ENCODE measurements at places on chromosomes 7 and 10.

- DNase-seq, result no peak
Measured at GRCh38 chr10:68276224-68276623, 44.3 kb upstream of the ATOH7 start.

- no peak for DNase-seq
Measured at GRCh38 chr10:77552252-77552651, 85.4 kb downstream of the KCNMA1 start.

- no peak for DNase-seq
Measured at GRCh38 chr10:42941790-42942189, 135.1 kb upstream of the RET start.

GRCh38 chr7:89934101-89934500 lies 220.2 kb upstream of the STEAP1 start:
- no peak for DNase-seq

- DNase-seq, result peak; percentile 80
Measured at GRCh38 chr10:86888585-86889381, 68.6 kb downstream of the MMRN2 start.

DNA sequence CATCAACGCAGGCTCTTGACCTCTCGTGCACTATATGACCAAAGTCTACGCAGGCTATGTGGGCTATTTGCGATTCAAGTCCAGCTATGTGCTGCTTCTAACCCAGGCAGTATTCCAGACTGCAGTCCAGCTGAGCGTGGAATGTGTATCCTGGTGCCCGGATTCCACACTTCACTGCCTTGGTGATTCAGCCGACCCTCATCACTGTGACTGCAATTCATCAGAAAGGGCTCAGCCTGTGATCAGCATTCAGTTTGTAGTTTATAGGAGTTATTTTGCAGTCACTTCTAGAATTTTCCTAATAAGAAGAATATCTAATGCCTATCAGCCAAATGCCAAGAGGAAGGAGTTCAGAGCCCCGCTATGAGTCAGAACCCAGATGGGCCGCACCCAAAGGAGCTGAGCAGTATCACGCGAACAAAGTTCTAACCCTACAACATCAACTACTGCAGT lies 119.8 kb upstream of the LANCL2 start:
- DNase-seq, result no peak

DNA sequence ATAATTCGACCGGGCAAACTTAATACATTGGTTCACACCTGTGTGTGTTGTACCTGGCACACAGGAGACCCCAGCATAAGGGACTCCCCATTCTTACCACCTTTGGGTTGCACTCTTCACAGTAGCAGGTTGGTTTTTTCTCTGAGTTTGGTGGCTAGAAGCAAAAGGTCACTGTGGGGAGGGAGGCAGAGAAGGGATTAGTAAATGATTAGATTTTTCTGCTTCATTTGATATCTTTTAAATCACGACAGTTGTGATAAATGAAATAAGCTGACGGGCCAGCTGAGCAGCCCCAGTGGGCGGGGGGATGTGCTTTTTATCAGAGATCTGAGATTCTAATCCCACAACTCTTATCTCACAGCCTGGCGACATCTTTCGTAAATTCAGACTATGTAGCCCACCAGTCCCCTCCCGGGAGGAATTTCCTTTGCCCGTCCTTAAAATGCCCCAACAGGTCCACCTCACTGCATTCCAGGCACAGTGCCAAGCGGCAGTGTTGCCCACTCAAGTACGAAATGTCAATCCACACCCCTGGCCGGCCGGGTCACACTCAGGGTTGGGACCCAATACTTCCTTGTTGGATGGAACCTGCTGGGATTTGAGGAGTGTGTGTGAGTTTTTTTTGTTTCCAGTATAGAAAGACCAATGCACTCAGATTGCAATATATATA lies 10.5 kb upstream of the KCP start:
- DNase-seq, result no peak

GRCh38 chr10:17206210-17206709 lies 4.8 kb upstream of the TRDMT1 start:
- no peak for DNase-seq

- DNase-seq, result no peak
Measured at GRCh38 chr7:32500922-32501341, 5.6 kb downstream of the AVL9 start.

DNA sequence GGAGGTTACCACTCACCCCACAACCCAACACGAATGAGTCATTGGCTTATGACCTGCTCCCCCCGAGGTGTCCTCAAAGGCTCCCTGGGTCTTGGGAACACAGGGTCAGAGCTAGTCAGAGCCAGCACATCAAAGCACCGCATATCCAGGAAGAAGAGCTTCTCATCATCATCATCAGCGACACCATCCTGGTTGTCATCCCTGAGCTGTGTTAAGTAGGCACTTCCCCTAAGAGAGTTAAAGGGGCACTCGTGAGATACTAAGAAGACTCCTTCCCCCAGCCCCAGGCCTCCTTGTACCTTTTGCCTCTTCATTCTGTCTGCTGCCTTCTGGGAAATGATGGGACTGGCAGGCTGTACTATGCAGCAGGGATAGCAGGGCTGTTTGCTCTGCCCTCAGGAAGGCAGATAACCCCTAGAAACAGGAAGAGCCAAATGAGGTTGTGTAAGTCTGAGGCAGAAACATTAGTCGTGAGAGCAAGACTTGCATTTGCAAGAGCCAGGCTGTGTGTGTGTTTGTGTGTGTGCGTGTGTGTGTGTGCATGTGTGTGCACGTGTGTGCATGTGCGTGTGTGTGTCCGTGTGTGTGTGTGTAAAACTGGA lies 11.1 kb upstream of the CPA1 start:
- no peak for DNase-seq

DNA sequence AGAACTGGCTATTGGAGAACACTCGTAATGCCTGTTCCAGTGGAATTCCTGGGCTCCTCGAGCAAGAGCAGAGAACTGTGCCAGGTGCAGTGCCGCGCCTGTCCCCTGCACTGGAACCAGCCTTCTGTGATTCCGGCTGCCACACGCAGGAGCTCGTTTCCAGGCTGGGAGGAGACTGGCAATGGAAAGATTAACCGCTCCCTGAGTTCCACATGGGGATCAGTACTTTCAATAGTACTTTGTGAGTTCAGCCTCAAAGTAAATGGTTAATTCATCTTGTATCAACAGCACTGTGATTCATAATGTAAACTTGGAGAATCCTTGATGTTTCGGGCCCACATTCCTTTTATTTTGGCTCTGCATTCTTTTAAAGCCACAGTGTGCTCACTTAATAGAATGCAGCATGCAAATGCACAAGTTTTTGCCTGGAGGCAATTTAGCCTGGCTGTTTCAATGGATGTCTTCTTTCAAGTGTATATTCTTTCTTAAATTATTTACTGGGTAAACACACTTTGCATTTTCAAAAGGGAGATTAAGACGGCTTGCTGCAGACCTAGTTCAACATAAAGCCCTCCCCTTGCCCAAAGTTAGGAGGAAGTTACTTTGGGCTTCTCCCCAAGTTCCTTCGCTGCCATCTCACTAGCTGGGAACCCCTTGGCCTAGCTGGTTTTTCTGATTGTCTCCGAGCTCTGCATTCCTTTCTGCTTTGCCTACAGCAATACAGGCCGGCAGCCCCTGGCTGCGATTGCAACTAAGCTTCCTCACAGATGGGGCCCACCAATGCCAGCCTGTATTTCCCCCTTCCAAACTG lies 138.1 kb upstream of the TCF7L2 start:
- DNase-seq, result no peak

DNA sequence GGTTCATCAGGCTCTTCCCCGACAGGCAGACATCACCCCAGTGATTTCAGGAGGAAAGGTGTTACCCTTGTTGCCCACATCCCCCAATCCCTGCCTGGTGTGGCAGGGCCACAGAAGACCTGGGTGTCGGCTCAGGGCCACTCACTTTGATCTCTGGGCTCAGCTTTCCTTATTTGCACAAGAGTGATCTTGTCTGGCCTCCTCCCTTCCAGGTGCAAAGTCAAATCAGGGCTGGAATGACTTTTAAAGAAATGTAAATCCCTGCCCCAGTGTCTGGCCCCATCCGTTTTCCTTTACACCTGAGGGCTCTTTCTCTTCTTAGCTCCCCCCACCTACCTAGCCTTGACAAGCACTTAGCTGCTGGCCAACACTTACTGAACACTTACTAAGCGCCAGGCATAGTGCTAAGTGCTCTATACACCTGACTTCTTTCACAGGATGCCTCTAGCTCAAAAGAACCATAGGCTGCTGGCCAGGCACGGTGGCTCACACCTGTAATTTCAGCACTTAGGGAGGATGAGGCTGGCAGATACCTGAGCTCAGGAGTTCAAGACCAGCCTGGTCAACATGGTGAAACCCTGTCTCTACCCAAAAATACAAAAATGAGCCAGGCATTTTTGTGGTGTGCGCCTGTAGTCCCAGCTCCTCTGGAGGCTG lies 979 bp upstream of the NODAL start:
- DNase-seq, result no peak

- DNase-seq, result peak; percentile 47
Measured at GRCh38 chr10:63173468-63174232, 40.5 kb downstream of the NRBF2 start.

DNA sequence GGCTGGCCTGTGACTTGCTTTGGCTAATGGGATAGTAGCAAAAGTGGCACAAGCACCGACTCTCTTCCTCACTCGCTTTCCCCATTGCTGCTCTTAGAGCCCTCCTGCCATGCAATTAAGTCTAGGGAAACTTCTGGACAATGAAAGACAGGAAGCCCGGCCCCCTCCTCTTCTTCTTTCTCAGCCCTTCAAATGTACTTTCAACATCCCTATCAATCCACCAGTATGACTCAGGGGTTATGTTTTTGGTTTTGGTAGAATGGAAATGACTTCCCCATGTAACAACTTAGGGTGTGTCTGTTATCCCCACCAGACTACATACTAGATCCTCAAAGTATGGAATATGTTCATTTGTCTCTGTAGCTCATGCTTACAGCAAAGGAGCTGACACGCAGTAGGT lies 139.0 kb upstream of the GDF10 start:
- no peak for DNase-seq

DNA sequence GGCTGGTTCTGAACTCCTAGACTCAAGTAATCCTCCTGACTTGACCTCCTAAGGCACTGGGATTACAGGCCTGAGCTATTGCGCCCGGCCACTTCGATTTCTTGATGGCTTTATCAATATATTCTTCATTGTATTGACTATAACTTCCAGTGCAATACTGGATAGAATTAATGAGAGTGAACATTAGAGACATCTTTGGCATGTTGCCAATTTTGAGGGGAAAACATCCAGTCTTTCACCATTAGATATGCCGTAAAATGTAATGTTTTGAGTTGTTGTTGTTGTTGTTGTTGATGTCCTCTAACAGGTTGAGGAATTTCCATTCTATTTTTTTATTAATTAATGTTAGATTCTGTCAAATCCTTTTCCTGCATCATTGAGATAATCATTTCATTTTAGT lies 578.9 kb downstream of the ZWINT start:
- no peak for DNase-seq

- no peak for DNase-seq
Measured at GRCh38 chr7:22594020-22594419, 94.0 kb upstream of the STEAP1B start.

- DNase-seq, result no peak
Measured at GRCh38 chr10:90887555-90887954, 15.8 kb downstream of the RPP30 start.

GRCh38 chr10:44857363-44858016 lies 53.6 kb upstream of the TMEM72 start:
- peak; percentile 80 for DNase-seq

DNA sequence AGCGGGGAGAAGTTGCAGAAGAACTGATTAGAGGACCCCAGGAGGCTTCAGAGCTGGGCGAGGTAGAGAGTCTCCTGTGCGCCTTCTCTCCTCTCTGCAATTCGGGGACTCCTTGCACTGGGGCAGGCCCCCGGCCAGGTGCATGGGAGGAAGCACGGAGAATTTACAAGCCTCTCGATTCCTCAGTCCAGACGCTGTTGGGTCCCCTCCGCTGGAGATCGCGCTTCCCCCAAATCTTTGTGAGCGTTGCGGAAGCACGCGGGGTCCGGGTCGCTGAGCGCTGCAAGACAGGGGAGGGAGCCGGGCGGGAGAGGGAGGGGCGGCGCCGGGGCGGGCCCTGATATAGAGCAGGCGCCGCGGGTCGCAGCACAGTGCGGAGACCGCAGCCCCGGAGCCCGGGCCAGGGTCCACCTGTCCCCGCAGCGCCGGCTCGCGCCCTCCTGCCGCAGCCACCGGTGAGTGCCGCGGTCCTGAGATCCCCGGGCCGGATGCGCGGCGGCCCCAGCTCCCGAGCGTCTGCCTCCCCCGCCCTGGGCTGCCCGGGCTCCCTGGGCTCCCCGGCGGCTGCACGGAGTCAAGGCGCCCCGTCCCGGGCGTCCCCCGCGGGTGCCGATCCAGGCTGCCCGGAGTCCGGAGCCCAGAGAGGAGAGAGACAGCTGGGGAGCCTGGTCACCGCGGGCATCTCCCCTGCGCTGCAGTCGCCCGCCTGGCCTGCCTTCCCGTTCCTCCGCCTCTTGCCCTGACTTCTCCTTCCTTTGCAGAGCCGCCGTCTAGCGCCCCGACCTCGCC lies at the start of gene PLAU:
Gene PLAU (plus strand): TSS at position 369 of the 789 bp plus-strand sequence. CDS start 424 bp downstream, outside the sequence.
- DNase-seq, result peak; percentile 66

DNA sequence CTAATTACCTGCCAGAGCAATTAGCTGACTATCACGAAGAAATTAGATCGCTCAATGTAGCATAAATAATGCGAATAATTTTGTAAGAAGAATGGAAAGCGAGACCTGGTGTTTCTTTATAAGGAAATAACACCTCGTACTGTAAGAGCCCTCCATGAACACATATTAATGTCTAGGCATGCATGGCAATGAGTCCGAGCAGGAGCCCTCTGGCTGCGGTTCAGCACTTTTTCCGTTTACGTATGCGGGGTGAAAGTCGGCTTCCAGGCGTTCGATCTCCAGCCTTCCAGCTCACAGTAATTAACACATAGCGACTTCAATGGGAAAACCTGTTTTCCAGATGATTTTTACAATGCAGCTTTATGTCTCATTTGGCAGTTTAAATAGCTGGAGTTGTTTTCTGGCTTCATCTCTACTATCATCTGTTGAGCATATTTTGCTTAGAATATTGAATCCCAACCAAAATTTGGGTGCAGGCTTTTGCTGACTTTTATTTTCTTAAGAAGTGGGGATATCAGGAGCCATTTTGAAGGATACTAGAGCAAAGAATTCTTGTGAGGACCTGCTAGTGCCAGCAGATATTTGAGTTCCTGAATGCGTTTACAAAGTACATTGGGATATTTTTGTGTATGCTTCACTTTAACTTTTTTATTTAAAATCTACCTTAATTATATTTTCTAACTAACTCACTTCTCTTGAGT lies 7.2 kb upstream of the SP8 start:
- DNase-seq, result no peak

- no peak for DNase-seq
Measured at GRCh38 chr10:97520978-97521761, 22.4 kb downstream of the UBTD1 start.

DNA sequence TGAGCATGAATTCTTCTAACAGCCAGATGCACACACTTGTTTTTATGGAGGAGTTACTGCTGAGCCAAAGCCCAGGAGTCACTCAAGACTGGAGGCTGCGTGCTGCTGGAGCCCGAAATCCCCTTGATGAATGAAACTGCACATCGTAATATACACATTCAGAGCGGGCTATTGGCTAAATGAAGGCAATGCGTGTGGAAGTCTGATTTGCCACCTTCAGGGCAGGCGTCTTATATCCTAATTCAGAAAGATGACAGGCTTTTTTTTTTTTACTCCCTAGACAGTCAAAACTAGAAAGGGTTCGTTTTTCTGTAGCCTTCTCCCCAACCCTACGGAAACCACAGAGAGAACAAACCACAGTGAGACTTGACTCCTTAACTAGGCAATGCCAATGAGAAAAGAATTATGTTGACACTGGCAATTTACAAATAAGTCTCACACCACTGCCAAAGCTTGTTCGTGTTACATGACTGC lies 227.2 kb upstream of the KLF14 start:
- DNase-seq, result peak; percentile 63
